ENCODE measurements at places on chromosomes 2 and 18.

DNA sequence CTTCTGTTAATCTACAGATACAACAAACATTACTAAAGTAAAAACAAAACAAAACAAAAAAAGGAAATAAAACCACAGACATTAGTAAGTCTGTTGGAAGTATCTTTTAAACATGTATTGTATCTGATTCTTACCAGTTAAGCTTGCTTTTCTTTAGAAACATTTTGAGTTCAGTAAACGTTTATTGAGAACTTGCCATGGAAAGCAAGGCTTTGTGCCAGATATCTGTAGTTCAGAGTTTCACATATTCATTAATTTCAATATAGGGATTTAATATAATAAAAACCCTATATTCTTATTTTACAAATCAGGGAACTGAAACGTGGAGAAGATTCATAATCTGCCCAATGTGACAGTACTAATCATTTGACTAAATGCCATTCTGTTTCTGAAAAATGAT is 1101.0 kb upstream of the GYPC start:
- no peak for DNase-seq

- DNase-seq, result no peak
Measured at GRCh38 chr18:48459465-48459864, 50.3 kb upstream of the ZBTB7C start.

GRCh38 chr18:76948345-76948744 is 126.0 kb downstream of the ZNF236 start:
- DNase-seq, result no peak

DNA sequence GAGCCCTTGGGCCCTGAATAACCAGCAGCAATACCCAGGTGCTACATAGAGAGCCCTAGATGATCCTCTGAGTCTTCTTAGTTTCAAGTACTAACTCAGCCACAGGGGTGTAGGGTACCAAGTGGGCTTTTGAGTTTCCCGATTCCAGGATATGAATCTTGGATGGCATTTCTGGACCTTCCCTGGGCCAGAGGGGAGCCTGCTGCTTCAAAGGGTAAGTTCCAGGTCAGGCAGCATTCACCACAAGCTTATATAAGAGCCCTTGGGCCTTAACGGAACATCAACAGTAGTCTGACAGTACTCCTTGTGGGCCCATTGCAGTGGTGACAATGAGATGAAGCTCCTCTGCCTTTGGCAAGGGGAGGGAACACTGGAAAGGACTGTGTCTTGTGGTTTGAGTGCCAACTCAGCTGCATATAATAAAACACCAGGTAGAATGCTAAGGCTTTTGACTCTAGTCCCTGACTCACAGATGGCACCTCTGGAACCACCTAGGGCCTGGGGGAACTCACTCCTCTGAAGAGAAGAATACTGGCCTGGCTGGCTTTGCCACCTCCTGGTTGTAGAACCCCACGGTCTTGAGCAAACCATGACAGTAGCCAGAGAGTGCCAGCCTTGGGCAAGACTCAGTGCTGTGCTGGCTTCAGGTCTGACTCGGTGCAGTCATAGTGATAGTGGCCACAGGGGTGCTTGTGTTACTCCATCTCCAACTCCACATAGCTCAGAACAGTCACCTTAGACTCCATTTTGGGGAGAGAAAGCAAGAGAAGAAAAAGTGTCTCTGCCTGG is 235.7 kb downstream of the AKAIN1 start:
- no peak for DNase-seq

DNA sequence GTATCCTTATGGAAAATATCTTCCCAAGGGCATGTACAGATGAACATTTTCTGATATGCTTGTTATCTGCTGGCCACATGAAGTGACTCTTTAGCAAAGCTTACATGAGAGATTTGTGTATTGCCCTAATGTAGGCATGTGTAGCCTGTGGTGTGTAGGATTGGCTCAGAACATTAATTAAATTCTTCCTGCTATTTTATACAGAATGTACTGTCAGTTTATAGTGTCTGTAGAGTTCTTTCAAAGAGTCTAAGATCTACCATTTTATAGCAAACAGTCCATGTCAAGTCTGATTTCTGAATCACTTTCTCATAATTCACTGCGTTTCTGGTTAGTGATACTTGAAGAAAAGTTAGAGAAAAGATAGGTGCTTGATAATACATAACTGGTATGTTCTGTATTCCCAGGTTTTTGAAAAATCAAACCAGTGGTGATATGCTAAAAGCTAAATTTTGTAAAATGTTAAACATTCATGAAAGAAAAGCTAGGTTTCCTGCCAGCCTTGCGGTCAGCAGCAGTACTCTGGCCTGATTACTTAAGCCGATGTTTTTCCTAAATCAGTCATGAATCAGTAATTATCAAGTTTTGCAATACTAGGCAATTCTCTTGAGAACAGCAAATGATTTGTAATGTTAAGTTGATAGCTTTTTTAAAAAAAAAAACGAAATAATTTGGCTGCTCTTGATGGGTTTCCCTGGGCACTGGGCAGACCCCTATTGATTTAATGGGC is 30.9 kb upstream of the EFEMP1 start:
- DNase-seq, result no peak

DNA sequence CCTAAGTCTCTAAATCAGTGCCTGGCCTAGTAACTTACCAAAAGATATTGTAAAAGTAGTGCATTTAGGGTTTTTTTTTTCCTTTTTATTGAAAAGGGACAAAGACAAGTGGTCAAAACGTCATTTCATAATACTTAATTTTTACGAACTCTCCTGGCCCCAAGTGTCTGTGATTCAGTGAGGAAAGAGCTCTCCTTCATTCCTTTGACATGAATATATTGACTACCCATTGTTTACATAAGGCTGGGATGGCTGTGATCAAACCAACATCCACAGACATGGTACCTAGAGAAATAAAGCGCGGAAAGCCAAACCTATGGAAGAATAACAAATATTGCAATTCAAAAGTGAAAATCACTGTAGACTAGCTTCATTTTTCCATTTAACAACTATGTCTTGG is 198.4 kb downstream of the BABAM2 start:
- DNase-seq, result no peak

DNA sequence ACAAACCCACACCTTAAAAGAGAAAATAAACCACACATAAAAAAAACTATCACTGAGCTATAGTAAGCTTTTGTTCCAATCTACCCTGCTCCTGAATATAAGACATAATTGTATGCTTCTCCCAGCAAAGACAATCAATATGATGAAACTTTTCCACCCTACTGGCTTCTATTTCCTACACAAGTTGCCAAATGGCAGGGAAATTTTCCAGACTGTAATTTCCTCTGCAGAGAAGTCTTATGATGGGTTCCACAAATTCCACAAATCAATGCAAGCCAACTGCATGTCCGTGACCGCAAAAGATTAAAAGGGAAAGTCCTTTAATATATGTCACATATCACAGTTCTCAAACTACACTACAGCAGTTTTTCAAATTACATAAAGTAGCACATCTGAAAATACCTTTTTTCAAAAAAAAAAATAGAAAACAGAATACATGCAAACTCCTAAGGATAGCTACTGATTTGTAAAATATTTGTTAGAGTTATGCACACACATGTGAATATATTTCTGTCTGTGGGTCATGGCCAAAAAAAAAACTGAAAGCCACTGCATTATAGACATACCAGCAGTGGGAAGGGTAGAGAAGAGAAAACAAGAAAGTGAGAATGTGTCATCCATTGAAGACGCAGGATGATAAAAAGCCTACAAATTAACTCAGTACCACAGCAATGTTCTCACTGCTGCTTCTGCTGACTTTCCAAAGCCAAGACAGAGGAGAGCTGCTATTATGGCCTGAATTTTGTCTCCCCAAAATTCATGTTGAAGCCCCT is 61.4 kb downstream of the RPL31 start:
- DNase-seq, result no peak

DNA sequence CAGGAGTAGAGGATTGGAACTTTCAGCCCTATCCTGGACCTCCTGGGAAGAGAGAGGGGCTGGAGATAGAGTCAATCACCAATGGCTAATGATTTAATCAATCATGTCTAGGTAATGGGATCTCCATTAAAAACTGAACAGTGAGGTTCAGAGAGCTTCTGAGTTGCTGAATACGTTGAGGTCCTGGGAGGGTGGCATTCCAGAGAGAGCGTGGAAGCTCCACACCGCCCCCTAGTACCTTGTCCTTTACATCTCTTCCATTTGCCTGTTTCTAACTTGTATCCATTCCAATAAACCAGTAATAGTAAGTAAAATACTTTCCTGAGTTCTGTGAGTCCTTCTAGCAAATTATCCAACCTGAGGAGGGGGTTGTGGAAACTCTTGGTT is 101.7 kb downstream of the B3GNT2 start:
- DNase-seq, result no peak

- DNase-seq, result no peak
Measured at GRCh38 chr2:8510519-8510918, 171.3 kb upstream of the ID2 start.

- no peak for DNase-seq
Measured at GRCh38 chr2:227643990-227644551, 22.5 kb upstream of the SCYGR5 start.

DNA sequence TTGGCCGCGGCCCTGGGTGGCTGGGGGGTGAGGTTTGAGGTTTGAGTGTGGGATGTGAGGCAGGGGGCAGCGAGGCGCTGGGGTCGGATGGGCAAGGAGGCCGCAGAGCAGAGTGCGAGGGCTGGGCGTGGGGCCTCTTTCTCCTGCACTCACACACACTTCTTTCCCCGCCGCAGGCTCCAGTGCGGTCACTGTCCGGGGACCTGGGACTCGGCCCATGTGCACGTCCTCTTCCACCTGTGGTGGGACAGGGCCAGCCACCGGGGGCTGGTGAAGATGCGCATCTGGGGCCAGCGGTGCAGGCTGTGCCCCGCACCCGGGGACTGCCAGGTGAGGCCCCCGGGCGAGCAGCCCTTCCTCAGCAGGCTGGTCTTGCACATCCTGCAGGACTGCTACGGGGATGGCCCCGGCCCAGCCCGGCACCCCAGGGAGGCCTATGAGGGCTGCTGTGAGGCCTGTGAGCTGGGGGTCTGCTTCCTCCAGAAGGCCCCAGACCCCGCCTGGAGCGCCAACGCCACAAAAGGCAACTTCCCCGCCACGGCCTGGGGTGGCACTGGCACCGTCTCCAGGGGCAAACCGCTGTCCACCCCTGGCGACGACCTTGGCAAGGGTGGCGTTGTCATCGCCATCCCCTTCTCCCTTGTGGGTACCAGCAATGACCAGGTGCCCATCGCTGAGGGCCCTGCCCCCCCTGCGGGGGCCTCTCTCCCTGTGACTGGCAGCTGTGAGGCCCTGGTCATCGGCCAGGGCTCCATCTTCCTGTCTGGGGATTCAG is 2.2 kb downstream of the RTP5 start:
- no peak for DNase-seq

DNA sequence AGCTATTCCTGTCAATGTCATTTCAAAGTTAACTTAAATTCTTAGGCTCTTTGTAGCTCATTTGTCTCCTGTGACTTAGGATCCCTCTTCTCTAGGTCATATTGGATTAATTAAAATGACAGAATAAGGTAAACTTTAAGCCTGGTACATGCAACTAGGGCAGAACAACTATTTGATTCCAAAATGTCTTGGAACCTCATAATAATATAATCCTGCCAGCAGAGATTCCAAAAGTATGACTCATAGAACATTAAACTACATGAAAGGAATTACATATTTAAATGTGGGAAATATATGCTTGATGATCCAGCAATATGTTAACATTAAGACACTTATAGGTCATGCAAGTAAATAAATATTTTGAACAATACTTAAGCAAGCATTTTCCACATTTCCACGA is 63.3 kb downstream of the COL3A1 start:
- DNase-seq, result no peak

GRCh38 chr2:217753460-217754200 is 249.2 kb downstream of the TNS1 start:
- no peak for DNase-seq

- DNase-seq, result peak; percentile 37
Measured at GRCh38 chr2:157777427-157777826, 98.7 kb downstream of the ACVR1 start.

DNA sequence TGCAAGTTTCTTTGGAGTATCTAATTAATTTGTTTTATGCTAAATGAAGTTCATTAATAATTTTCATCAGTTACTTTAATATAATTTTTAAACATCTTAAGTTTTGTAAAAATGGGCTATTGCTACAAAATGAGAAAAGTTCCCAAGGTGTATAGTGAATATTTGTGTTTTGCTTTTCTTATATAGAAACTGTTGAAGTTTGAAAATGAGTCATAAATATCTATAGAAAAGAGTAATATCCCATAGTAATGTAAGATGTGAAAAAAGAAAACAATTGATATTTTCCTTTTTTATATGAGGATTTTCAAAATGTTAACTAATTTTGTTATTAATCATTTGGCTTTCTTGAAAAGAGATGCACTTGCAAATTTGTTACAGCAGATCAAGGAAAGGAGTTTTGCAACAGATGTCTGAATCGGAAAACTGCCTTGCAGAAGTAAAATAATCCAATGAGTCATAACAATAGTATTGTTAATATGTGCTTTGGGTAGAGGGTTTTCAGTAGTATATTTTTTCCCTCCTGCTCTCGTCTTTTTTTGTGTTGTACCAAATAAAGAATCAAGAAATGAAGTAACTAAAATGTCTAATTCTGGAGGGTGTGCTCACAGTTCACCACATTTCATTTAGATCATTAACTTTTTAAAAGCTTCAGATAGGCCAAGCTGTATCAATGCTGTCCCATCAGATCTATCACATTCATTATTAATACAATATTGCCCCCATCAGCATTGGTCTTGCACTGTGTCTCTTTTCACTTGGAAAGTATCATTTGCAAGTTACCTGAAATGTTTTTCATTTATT is 15.5 kb downstream of the DUSP19 start:
- no peak for DNase-seq

DNA sequence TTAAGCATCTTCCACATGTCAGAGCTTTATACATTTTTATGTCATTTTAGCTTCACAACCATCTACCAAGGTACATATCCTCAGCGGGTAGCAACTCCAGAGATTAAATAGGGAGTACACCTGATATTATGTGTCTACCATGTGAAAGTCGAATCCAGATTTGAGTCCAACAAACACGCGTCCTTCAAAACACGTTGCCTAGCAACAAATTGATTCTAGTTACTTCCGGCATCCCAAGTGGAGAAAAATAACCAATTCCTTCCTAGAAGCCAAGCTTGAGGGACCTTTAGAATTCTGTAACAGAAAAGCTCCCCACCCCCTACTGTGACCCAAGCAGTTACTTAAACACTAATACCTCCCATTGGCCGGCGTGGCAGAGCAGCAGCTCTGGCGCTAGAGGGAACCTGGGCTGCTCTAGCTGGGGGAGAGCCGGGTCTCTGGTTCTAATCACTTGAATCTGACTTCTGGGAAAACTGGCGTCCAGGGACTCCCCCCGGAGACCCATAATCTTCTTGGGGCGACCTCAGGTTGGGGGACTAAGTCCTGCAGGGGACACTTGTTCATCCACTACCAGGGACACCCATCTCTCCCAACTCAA is at the start of gene ERICH2:
TSS of gene ERICH2 (plus strand) at position 371 of the 598 bp plus-strand sequence. CDS start 304 bp downstream, outside the sequence.
- DNase-seq, result no peak

GRCh38 chr2:26886736-26887135 is 38.8 kb downstream of the DPYSL5 start:
- DNase-seq, result no peak

GRCh38 chr18:22283397-22283796 is 114.0 kb downstream of the GATA6 start:
- DNase-seq, result no peak

GRCh38 chr2:236047176-236047575 is 121.0 kb downstream of the GBX2 start:
- DNase-seq, result no peak
